H1 (cell line): ENCODE measurements at places on chromosomes 16 and 17.
A peak's percentile ranks its signal among the peaks of the same experiment; 100 is the strongest.

- H3K36me3 ChIP-seq, result no peaks in the 10 kb centered on the region
- no peak overlapping the region for H3K4me3 ChIP-seq
- H3K27me3 ChIP-seq, result no peaks in the 10 kb centered on the region; the same call in 1 of the 2 replicates
Observed at GRCh38 chr16:84286578-84287240, 8.0 kb upstream of the WFDC1 start.

DNA sequence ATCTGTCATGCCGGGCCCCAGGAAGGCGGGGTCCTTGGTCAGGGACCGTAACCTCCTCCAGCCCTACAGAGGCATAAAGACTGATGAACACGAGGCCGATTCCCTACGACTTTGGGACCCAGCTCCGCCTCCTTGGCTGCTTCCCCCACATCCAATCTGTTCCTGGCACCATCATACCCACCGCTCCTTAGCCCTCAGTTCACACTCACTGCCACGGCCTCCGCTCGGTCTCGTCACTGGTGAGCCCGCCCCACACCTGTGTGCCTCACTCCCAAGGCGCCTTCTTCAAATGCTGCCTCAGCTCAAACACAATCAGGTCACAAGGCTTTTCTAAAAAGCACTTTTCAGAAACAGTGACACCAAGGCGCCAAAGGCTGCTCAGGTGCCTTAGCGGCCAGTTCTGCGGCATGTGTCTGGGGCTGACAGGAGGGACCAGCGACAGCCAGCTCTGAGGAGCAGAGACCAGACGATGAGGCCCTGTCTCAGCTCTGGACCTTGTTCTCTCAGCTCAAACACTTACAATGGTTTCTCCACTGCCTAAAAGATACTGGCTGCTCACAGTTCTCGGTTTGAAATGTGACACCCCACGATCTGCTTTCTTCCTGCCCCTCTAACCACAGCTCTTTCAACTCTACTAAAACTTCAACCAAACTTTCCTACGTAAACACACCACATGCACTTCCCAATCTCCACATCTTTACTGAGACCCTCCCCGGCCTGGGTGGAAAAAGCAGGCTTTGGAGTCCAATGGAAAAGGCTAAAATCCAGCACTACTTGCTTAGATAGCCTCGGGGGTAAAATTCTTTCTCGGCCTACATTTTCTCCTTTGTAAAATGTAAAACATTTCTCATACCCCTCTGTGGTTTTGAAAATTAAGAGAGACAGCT lies 33.2 kb downstream of the CYB5D2 start:
- H3K4me1 ChIP-seq, result no peaks in the 10 kb centered on the region
- DNase-seq, result no peak
- no peak overlapping the region for H3K4me3 ChIP-seq

- H3K27me3 ChIP-seq, result no peaks in the 10 kb centered on the region
- no peaks in the 10 kb centered on the region for H3K4me1 ChIP-seq
- no peak overlapping the region for H3K4me3 ChIP-seq
- DNase-seq, result no peak
- H3K36me3 ChIP-seq, result peaks cover 15% of the 10 kb centered on the region
Observed at GRCh38 chr16:28318042-28318744, 25.9 kb downstream of the SBK1 start.

DNA sequence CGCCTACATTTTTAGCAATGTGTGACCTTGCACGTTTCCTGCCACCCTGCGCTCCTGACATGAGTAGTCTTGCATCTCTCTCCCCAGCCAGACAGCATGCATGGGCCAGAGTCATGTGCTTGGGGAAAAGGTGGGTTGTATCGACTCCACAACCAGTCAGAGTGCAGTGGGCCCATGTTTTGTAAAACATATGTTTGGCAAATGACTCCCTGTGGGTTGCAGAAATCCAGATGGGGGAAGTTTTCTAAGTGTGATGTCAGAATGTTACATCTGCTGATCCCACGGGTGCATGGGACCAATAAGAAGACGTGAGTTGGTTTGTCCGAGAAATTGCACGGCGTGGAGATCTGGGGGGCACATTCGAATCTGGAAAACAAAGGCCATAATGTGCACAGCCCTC lies 147.1 kb downstream of the FOXL1 start:
- H3K4me1 ChIP-seq, result no peaks in the 10 kb centered on the region
- DNase-seq, result no peak
- H3K27ac ChIP-seq, result no peak overlapping the region
- H3K4me3 ChIP-seq, result no peak overlapping the region
- H3K36me3 ChIP-seq, result no peaks in the 10 kb centered on the region

DNA sequence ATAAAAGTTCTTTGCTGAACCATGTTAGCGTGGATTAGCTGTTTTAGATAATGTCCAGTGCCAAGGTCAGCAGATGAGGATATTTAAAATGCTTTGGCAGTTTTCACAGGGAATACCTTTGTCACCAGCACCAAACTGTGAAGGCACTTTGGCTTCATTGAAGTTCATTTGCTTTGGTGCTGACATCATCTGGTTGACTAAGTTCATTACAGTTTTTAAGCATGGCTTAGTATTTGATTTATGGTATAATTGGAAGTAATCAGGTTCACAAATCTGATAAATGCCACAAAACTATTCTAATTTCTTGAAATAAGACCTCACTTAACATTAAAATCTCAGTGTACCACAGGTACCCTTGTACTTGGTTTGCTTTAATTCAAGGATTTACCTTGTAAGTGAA lies 4.3 kb downstream of the GID4 start:
- H3K4me1 ChIP-seq, result peaks cover 4% of the 10 kb centered on the region
- no peak for DNase-seq
- no peak overlapping the region for H3K27ac ChIP-seq
- no peaks in the 10 kb centered on the region for H3K27me3 ChIP-seq

GRCh38 chr16:83374979-83375378 lies 432.8 kb upstream of the HSBP1 start:
- H3K4me3 ChIP-seq, result no peak overlapping the region
- no peaks in the 10 kb centered on the region for H3K27me3 ChIP-seq
- H3K27ac ChIP-seq, result no peak overlapping the region
- DNase-seq, result no peak
- no peaks in the 10 kb centered on the region for H3K36me3 ChIP-seq
- H3K4me1 ChIP-seq, result no peaks in the 10 kb centered on the region

- H3K36me3 ChIP-seq, result no peaks in the 10 kb centered on the region
- no peak for DNase-seq
- H3K27me3 ChIP-seq, result no peaks in the 10 kb centered on the region
- peaks cover 6% of the 10 kb centered on the region; the same call in 1 of the 2 replicates for H3K4me1 ChIP-seq
- H3K27ac ChIP-seq, result no peak overlapping the region
- peak overlapping the region; percentile 73 for H3K4me3 ChIP-seq
Observed at GRCh38 chr17:80034791-80035686, 633 bp downstream of the TBC1D16 start.

- no peaks in the 10 kb centered on the region for H3K36me3 ChIP-seq
- DNase-seq, result no peak
- no peaks in the 10 kb centered on the region for H3K27me3 ChIP-seq
- H3K27ac ChIP-seq, result no peak overlapping the region
- no peak overlapping the region for H3K4me3 ChIP-seq
Observed at GRCh38 chr17:278676-279059, 73.9 kb downstream of the RPH3AL start.

DNA sequence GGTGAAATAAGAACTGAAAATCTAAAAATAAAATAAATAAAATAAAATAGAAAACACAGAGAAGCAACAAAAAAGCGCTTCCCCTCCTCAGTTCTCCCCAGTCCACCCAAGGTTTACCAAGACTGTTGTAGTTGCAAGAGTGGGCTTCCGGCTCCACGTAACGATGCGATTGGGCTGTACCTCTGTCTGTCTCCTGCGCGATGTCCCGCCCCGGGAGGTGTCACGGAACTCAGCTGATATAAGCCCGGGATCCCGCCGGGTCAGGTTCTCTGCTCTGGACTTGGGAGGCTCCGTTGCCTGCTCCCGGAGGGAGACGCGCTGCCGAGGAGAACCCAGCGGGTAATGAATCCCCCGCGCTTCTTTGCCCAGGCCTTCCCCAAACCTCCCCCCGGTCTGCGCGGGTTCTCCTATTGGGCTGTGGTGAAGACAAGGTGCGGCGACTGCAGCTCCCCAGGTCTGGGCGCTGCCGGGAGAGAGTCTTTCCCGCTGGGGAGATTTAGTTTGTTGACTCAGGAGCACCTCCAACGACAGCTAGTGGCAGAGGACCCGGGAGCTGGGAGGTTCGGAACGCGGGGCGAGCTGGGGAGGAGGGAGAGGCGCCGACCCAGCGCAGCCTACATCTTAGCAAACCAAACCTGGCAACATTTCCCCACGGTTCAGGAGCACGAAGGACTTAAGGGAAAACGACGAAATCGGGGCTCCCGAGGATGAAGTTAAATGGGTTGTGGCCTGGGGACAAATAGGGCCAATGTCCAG lies at the start of gene SLFN5:
Gene SLFN5 (plus strand): TSS at position 268 of the 756 bp plus-strand sequence. CDS start 15,619 bp downstream, outside the sequence.
- H3K27me3 ChIP-seq, result peaks cover 4% of the 10 kb centered on the region; the same call in 1 of the 2 replicates
- H3K36me3 ChIP-seq, result no peaks in the 10 kb centered on the region
- H3K4me1 ChIP-seq, result peaks cover 15% of the 10 kb centered on the region

DNA sequence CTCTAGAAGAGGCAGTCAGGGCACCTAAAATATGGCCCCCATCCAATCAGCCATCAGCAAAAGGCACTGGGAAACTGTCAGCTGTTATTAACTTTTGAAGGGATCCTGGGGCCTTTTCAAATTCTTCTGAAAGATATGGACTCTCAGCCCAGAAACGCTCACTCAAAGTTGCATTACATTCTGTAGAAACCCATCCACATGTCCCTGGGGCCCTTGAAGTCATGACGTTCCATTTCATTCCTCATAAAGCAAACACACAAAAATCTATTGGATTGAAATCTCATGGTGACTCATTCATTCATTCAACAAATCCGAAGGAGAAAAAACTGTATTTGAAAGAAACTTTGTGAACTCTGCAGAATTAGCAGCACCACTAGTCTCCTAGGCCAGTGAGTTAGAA lies 215.3 kb downstream of the C16orf95 start:
- H3K27ac ChIP-seq, result no peak overlapping the region
- peaks cover 8% of the 10 kb centered on the region for H3K4me1 ChIP-seq
- DNase-seq, result no peak
- no peak overlapping the region for H3K4me3 ChIP-seq
- no peaks in the 10 kb centered on the region for H3K36me3 ChIP-seq

DNA sequence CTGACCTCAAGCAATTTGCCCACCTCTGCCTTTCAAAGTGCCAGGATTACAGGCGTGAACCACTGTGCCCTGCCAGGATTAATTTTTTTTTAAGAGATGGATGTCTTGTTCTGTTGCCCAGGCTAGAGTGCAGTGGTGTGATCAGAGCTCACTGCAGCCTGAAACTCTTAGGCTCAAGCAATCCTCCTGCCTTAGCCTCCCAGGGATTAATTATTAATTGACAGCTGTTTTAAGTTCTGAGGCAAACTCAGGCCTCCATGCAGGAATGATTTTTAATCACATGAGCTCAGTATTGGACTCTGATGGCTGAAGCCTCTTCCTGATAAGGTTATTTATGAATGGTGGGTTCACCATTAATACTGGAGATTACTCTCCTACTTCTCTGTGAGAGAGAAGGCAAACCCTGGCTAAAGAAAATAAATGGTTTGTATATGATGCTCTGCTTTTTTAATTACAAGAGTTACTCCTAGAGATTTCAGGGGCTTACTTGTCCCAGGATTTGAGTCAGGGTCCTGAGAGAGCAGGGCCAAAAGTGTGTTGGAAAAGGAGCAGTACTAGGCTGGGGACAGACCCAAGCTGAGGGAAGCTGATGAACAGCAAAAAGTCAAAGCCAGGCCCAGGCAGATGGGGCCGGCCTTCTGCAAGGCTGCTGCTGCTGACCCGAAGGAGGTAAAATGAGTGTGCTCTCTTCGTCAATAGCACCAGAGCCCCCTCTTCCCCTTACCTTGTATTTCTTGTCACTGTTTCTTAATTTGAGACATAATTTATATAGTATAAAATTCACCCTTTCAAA lies 56.9 kb upstream of the HAS3 start:
- no peaks in the 10 kb centered on the region for H3K36me3 ChIP-seq
- H3K4me3 ChIP-seq, result no peak overlapping the region
- DNase-seq, result no peak
- H3K27me3 ChIP-seq, result no peaks in the 10 kb centered on the region
- no peaks in the 10 kb centered on the region for H3K4me1 ChIP-seq

GRCh38 chr17:28327709-28328108 lies 7.6 kb downstream of the IFT20 start:
- DNase-seq, result no peak
- peaks cover 3% of the 10 kb centered on the region for H3K4me1 ChIP-seq
- no peak overlapping the region for H3K27ac ChIP-seq
- no peaks in the 10 kb centered on the region for H3K27me3 ChIP-seq

DNA sequence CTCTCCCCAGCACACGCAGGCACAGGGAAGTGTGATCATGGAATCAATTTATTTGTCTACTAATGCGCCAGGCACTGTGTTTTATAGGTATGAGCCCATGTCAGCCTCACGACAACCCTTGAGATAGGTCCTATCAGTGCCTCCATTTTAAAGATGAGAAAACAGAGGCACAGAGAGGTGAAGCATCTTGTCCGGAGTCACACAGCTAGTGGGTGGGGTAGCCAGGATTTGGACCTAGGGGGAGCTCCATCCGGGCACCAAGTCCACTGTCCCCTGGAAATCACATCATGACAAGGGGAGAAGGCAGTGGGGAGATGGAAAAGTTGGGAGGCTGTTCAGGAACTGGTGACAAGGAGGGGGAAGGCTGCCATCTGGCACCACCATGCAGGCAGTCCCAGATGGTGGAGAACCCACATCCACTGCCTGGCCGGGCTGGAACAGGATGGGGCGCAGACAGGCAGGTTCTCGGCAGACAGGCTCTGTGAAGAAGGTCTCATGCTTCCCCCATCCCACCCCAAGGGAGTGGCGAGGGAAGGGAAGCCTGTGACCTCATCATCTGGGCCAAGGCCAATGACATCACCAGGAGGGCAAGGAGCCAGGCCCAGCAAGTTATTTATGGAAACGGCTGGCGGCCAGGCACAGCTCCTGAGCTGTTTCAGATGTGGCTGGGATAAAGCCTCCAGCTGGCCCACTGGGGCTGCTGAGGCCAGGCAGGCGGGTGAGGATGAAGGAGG lies 126.0 kb upstream of the SDK2 start:
- no peaks in the 10 kb centered on the region for H3K4me1 ChIP-seq
- DNase-seq, result no peak
- no peak overlapping the region for H3K27ac ChIP-seq
- H3K36me3 ChIP-seq, result no peaks in the 10 kb centered on the region
- no peaks in the 10 kb centered on the region for H3K27me3 ChIP-seq

DNA sequence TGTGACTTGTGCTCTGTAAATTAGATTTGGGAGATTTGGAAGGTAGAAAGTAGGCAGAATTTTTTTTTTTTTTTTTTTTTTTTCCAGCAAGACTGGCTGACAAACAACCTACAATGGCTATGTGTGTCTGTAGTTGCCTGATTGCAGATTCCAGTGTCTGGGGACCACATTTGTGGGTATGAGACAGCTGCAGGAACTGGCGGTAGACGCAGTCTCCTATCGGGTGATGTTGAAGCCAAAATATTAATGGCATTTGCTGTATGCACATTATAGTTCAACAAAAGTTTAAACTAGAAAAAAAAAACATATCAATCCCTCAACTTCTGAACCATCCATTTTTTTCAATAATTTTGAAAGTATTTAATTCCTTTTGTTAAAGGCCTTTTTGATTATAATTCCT lies 665.2 kb downstream of the TOX3 start:
- peaks cover 4% of the 10 kb centered on the region for H3K4me1 ChIP-seq
- no peak for DNase-seq
- no peak overlapping the region for H3K4me3 ChIP-seq

- H3K4me1 ChIP-seq, result no peaks in the 10 kb centered on the region
- H3K36me3 ChIP-seq, result no peaks in the 10 kb centered on the region
- no peak overlapping the region for H3K27ac ChIP-seq
- no peak overlapping the region for H3K4me3 ChIP-seq
- no peaks in the 10 kb centered on the region for H3K27me3 ChIP-seq
Observed at GRCh38 chr16:60407034-60407433, 1629.2 kb downstream of the CDH8 start.

- no peak for DNase-seq
- no peaks in the 10 kb centered on the region for H3K27me3 ChIP-seq
- no peak overlapping the region for H3K27ac ChIP-seq
- no peaks in the 10 kb centered on the region for H3K36me3 ChIP-seq
- no peak overlapping the region for H3K4me3 ChIP-seq
Observed at GRCh38 chr17:7631398-7632380, 1.8 kb downstream of the SHBG start.
